ENCODE measurements at places on chromosomes 16 and 17.

DNA sequence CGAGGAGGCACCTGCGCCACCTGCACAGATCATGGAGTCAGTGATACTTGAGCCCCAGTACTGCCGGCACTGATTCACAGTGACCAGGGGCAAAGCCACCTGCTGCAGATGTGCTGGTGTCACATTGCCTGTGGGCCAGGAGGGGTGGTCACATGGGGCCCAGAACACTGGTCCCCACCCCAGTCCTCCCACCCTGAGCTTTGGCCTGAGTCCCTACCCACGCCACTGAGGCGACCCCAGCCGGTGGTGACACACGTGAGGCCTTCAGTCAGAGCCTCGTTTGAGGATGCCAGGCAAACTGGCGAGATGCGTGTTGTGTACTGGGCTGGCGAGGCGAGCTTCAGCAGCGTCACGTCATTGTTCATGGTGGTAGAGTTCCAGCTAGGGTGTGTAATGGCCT is 1.5 kb downstream of the CTRL start:
- DNase-seq: no peak

- no peak for DNase-seq
Measured at GRCh38 chr16:31148896-31149295, 970 bp downstream of the PRSS36 start.

- DNase-seq: no peak
Measured at GRCh38 chr17:79026376-79027273, 2.7 kb downstream of the C1QTNF1 start.

DNA sequence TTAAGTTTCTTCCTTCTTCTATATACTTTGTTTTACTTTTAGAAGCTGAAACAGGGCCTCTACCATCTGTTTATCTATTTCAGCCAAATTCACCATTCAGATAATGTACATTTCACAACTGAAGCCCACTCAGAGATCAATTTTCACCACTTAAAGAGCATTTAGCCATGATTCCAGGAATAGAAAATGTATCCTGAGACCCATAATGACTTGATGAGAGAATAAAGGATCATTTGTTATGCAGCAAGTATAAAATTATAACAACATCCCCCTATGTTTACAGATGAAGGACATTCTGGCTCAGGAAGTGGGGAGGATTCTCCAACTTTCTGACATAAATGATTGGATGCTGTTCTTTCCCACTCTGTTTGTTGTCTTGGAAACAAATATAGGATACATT is 962.1 kb upstream of the EEF2KMT start:
- DNase-seq: no peak

DNA sequence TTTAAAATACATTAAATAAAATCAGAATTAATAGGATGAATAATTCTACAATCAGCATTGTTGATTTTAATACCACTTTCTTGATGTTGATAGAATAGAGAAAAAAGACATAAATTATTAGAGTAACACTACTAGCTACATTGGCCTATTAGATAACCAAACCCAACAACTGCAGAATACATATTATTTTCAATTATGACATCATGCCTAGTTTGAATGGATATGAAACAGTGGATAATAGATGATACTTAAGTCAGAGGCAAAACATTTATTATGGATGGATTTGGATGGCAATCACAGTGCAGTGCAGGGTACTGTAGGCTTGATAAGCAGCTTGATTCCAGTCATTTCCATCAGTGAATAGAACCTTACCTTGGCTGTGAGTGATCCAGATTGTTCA is 293.1 kb downstream of the BCAS3 start:
- no peak for DNase-seq

- DNase-seq: no peak
Measured at GRCh38 chr17:67050471-67051154, 6.3 kb downstream of the CACNG1 start.

DNA sequence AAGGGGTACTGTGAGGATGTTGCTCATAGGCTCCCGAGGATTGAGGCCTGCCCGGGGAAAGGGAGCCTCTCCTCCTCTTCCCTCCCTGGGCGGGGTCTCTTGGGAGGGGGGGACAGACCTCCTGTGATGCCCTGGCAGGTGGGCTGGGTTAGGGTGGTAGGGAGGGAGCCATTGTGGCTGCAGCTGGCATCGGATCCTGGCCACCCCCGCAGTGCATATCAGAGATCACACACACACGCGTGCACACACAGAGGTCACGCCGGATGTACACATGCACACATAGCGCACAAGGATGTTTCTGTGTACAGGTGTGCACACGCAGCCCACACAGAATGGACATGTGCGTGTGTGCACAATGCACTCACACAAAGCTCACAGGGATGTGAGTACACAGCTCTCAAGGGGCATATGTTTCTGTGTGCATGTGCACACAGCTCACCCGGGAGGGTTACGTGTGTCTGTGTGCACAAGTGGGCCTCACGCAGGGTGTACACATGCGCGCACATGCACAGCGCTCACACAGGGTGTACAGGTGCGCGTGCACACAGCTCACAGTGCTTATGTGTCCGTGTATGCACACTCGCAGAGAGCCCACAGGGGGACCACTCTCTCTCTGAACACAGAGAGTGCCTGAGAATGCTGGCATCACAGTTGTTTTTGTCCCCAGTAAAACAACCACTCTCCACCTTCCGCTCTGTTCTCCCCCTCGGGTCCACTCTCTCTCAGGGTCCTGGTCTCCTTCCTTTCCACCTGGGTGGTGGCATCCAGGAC is 2.4 kb downstream of the GJD3 start:
- DNase-seq: no peak

GRCh38 chr16:4471869-4472268 is 2.6 kb downstream of the NMRAL1 start:
- no peak for DNase-seq

DNA sequence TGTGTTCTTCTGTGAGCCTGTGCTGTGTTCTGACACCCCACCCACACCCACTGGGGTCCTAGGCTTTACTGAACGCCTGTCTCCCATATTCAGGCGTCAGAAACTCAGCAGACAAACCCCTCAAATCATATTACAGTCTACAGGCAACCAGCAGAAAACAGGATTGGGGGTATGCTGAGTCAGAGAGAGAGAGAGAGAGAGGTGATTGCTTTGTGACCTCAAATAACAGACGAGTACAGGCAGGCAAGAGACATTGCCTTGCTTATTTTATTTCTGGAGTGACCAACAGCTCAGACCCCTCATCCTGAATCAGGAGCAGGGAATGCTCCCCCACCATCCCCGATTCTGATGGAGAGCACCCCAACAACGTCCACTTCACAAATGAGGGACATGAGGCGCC is 473.9 kb downstream of the PMP22 start:
- DNase-seq: no peak

DNA sequence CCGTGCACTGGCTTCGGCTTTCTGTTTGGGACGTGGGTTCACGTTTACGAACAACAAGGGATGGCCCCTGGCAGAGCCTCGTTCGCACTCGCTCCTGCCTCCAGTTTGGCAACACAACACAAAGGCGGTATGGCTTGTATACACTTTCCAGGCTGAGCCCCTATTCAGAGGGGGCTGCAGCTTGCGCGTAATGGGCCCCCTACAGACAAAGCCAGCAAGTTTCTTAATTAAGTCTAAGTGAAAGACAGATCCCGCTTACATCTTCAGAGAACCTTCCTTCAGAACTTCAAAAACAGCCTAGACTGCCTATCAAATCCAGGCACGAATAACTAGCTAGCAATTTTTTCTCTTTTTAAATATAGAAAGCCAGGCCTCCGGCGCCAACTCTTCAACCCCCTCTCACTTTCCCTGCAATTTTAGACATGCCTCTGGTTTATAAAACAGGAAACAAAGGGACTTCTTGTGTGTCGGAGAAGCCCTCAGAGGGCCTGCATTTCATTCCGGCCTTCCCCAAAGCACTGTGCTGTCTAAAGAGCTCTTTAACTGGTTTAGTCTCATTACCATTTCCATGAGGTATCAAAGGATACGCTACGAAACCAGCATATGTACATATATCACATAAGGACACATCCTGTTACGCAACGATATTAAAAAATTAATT is 244.9 kb downstream of the STX8 start:
- no peak for DNase-seq

DNA sequence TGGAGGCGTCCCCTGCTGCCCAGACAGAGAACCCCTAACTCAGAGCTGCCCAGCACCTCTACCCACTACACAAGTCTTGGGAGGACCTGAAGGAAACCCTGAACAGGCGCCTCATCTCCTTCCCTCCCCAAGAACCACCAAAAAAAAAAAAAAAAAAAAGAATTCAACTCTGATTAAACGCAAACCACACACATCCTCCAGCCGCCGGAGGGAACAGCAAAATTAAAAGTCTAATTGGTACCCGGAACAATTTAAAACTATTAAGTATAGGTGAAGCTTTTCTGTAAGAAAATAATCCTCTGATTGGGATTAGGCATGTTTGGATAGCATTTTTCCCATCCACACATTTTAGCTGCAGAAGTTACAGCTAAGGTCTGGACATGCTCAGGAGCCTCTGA is 202.7 kb downstream of the ZNF423 start:
- DNase-seq: no peak

DNA sequence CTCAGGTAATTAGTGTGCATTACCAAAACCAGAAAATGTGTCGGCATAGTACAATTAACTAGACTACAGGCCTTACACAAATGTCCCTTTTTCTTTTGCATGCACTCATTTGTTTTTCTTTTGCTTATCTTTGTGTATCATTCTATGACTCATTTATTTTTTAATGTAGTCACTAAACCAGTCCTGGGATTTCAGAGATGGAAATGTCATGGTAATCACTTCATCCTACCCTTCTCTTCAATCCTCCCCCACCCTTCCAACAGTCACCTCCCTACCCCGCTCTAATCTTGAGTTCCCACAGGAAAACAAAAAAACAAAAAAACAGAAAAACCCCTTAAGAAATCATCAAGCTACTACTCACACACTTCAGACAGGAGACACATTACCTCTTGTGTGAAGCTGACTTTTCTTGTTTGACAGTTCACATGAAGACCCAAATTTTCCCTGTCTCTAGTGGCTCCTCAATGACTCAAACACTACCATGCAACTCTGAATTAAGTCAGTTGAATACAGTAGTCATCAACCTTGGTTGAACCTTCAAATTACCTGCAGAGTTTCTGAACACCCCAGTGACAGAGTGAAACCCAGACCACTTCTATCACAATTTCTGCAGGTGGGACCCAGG is 242.4 kb upstream of the SALL1 start:
- DNase-seq: no peak

GRCh38 chr16:72621651-72622050 is 426.3 kb downstream of the ZFHX3 start:
- DNase-seq: no peak

GRCh38 chr16:54928016-54928356 is 2.7 kb upstream of the IRX5 start:
- DNase-seq: no peak

DNA sequence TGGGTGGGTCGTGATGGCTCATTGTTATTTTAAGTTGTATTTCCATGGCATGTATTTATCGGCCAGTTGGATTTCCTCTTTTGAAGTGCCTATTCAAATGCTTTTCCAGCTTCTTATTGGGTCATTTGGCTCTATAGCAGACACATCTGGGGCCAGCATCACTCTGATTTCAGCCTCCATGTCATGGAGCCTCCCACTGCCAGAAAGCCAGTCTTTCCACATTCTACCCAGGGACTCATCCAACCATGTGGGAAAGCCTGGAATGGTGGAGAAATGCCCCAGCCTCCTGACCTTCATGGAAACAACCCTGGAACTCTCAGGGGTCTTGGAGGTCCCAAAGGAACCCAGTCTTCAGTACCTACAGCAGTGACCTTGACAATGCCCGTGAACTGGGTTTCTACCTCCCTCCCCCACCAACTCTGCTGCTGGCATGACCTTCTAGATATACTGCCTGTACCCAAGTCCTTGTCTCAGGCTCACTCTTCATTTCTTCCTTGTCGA is 33.8 kb upstream of the ADGRG1 start:
- DNase-seq: no peak

- DNase-seq: no peak
Measured at GRCh38 chr17:58580671-58581070, 66.2 kb upstream of the MTMR4 start.

GRCh38 chr17:54780238-54780637 is 120.4 kb upstream of the TOM1L1 start:
- DNase-seq: no peak

GRCh38 chr17:74883241-74883745 is 10.1 kb downstream of the FADS6 start:
- no peak for DNase-seq

DNA sequence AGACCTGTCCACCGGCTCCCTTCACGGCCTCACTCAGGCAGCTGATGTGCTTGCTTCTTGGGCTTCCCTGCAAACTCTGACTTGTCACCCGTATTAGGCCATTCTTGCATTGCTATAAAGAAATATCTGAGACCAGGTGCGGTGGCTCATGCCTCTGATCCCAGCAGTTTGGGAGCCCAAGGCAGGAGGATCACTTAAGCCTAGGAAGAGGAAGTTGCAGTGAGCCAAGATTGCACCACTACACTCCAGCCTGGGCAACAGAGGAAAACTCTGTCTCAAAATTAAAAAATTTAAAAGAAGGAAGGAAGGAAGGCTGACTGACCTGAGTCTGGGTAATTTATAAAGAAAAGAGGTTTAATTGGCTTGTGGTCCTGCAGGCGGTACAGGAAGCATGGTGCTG is 17.0 kb downstream of the SOST start:
- no peak for DNase-seq

GRCh38 chr17:17531156-17531555 is 35.0 kb upstream of the RASD1 start:
- no peak for DNase-seq

- DNase-seq: no peak
Measured at GRCh38 chr16:85005285-85006069, 5.9 kb downstream of the ZDHHC7 start.

- no peak for DNase-seq
Measured at GRCh38 chr16:77918809-77919707, 103.3 kb upstream of the CLEC3A start.

DNA sequence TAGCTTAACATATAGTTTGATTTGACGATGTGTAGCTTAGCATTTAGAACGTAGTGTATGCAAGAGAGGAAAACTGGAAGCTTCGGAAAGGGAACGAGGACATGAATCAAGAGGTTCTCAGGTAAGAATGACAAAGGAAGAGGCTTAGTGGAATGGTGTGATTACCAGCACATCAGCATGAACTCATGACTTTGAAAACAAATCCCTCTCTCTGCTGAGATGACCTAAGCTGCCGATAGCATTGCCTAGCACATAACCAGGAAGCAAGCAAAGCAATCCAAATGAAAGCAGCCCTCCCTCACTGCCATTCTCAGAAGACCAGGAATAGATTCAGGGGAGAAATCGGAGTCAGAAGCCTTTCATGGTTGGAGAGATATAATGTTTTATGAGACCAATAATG is 51.3 kb upstream of the CCL1 start:
- no peak for DNase-seq

- DNase-seq: no peak
Measured at GRCh38 chr16:88387941-88388627, 5.3 kb downstream of the ZNF469 start.

Measured in GOT3 (cell line).